ENCODE measurements at places on chromosomes 12 and 14. TPM values are rescaled to one million over a fixed set of nuclear protein-coding genes. Genes with fewer than 3 reads are reported as not detected.

PLEKHG7 gene
- total RNA-seq = not detected

DDIT3 gene
- 33.4 TPM for total RNA-seq

- no peaks in the 10 kb centered on the region for H3K27me3 ChIP-seq
- H3K36me3 ChIP-seq = no peaks in the 10 kb centered on the region
- DNase-seq = no peak
- no peak overlapping the region for H3K27ac ChIP-seq
Measured at GRCh38 chr12:120237360-120238171, 28.0 kb downstream of the PXN start.

- H3K36me3 ChIP-seq = no peaks in the 10 kb centered on the region
- no peak for DNase-seq
- no peak overlapping the region for H3K4me3 ChIP-seq
- H3K4me1 ChIP-seq = no peaks in the 10 kb centered on the region
- H3K27me3 ChIP-seq = no peaks in the 10 kb centered on the region
- H3K27ac ChIP-seq = no peak overlapping the region
Measured at GRCh38 chr12:20314328-20314727, 54.0 kb upstream of the PDE3A start.

GRCh38 chr14:69487226-69487625 is 2.7 kb downstream of the PLEKHD1 start:
- peaks cover 59% of the 10 kb centered on the region for H3K27me3 ChIP-seq
- no peaks in the 10 kb centered on the region for H3K4me1 ChIP-seq
- no peak overlapping the region for H3K4me3 ChIP-seq
- H3K36me3 ChIP-seq = no peaks in the 10 kb centered on the region

DNA sequence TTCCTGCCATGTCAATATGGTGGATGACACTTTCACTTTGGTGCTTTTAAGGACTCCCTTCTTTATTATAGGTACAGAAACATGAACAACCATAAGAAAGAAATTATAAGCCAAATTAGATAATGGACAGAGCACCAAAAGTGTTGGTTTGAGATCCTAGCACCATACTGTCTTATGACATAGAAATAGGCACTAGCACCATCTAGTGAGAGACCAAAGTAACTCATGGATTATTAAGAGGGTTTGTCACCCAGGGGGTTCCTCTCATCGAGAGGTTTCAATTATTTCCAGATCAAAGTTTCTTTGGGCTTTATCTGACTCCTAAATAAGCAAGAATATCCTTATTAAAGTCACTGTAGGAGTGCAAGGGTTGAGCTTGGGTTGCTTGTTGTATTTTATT is 153.0 kb upstream of the DIO2 start:
- no peak overlapping the region for H3K27ac ChIP-seq
- H3K4me1 ChIP-seq = no peaks in the 10 kb centered on the region
- no peak overlapping the region for H3K4me3 ChIP-seq
- no peaks in the 10 kb centered on the region for H3K27me3 ChIP-seq
